ENCODE measurements at places on chromosomes 4 and X.

GRCh38 chr4:178808106-178808505 lies 1365.9 kb upstream of the AGA start:
- H3K27ac ChIP-seq, result no peak overlapping the region
- H3K36me3 ChIP-seq, result no peaks in the 10 kb centered on the region
- no peaks in the 10 kb centered on the region for H3K27me3 ChIP-seq
- no peak for DNase-seq
- no peaks in the 10 kb centered on the region for H3K4me1 ChIP-seq
- no peak overlapping the region for H3K4me3 ChIP-seq

GRCh38 chrX:94633237-94633636 lies 959.2 kb downstream of the FAM133A start:
- H3K4me3 ChIP-seq, result no peak overlapping the region
- H3K4me1 ChIP-seq, result no peaks in the 10 kb centered on the region
- H3K27me3 ChIP-seq, result no peaks in the 10 kb centered on the region
- no peak for DNase-seq
- H3K36me3 ChIP-seq, result no peaks in the 10 kb centered on the region

DNA sequence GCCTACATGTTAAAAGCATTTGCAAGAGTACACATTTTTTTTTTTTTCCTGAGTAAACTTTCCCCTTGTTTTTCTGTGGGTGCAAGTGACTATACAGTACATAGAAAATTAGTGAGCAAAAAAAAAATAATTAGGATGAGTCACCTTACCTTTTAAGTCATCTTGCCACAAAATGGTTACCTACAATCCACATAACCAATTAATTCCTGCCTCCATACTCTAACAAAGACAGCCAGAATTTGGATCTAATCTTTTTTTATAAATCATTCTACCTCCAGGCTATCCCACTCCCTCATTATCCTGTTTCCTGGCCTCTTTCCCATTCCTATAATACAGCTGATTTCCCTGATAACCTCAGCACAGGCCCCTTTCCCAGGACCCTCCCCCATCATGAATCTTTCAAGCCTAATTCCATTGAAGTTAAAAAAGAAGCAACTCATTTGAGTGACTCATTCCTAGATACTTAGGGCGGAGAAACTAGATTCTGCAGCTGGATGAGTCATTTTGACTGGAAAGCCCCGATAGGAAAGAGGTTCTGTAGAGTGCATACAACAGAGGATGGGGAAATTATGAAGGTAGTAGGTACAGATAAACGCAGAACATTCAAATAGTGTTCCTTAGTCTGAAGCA lies 128.2 kb downstream of the C4orf51 start:
- H3K27ac ChIP-seq, result peak overlapping the region; percentile 12
- H3K36me3 ChIP-seq, result peaks cover 2% of the 10 kb centered on the region
- no peaks in the 10 kb centered on the region for H3K27me3 ChIP-seq
- no peak for DNase-seq
- H3K4me3 ChIP-seq, result no peak overlapping the region
- H3K4me1 ChIP-seq, result peaks cover 5% of the 10 kb centered on the region

DNA sequence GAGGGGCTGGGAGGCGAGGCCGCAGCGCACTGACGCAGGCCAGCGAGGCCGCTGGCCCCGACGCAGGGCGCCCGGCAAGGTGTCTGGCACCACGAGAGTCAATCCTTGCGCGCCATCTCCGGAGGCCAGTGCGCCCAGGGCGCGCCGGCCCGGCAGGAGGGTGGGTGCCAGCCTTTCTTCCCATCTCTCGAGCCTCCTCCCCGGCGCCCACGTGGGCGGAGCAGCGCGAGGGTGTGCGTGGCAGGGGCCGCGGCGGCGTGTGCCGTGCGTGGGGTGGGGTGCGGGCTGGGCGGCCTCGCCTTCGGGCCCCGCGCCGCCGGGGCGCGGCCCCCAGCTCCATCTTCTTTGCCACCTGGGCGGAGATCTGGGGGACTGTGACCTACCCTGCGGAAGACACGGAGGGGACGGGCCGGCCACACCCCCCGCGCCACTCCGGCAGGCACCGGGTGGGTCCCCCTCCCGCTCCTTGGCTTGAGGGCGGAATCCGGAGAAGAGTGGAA lies 877 bp downstream of the JAKMIP1 start:
- H3K27me3 ChIP-seq, result peaks cover 21% of the 10 kb centered on the region
- peaks cover 8% of the 10 kb centered on the region for H3K36me3 ChIP-seq
- H3K4me1 ChIP-seq, result peaks cover 20% of the 10 kb centered on the region
- peak overlapping the region; percentile 60 for H3K27ac ChIP-seq
